ENCODE measurements at places on chromosomes 13 and 19. TPM values are rescaled to one million over a fixed set of nuclear protein-coding genes. Genes with fewer than 3 reads are reported as not detected.

DNA sequence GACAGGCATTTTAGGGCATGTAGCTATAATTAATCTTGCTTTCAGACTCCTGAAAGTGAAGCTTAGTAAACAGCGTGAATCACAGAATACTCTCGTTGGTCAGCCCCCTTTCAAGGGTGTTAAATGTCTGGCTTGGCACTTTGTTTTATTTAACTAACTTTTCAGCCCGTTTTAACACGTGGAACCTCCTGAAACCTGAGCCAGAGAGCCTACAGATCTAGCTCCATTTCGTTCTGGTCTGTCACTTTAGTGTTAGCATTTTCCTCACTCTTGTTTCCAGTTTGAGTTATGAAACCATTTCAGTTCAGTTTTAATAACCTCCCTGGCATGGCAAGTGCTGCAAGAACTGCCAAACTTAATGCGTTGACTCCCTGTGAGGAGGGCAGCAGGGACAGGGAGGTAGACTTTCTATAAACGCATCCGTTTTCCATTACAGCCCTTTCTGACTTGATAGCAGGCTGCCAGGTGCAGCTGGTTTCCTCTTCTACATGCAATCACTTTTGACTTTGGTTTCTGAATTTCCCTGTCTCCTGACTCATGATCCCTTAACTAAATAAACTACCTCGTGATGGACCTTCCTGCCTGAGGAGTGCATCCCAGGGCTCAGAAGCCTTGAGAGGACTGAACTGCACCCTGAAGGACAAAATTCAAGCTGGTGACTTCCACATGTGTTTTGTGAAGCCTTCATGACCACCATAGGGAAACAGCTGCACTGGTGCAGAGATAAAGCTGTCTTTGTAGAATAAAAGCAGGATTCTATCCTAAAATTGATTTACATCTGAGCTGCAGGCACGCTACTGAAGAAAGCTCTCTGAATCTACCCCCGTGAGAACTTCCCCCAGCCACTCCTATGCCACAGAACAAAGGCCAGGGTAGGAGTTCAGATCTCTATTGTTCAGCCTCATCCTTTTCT, 192.6 kb downstream of the DLEU7 start:
- no peaks in the 10 kb centered on the region for H3K27me3 ChIP-seq
- no peaks in the 10 kb centered on the region for H3K36me3 ChIP-seq

DNA sequence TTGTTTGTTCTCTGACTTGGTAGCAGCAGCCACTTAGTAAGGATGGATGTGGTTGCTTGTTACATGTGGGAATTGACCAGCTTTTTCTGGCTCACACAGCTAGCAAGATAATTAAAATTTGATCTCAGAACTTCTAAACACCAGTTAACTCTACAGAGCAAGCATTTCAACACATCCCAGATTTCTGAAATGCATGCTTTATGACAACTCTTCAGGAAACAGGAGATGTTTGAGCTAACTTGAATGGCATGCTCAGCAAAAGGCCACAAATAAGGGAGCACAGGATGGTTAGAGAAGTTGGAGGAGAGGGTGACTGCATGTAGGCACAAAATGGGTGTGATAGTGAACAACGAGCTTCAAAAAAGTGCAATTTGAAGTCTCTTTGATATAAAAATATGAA, 167.1 kb upstream of the SPRY2 start:
- DNase-seq, result no peak
- H3K36me3 ChIP-seq, result no peaks in the 10 kb centered on the region
- H3K4me3 ChIP-seq, result no peak overlapping the region
- H3K4me1 ChIP-seq, result no peaks in the 10 kb centered on the region

Gene KLK12
- not detected for total RNA-seq

DNA sequence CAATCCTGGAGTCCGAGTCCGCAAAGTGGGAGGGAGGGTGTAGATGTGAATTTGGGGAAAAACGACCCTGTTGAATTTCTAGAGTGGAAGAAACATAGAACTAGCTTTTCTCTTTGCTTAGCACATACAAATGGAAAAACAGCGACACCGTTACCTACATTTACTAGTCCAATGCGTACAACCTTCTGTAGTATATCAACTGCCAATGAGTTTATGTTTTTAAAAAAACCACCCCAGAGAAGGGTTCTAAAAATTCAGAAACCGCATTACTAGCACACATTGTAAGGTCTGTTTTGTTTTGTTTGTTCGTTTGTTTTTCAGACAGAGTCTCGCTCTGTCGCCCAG, 332 bp upstream of the SUPT20H start:
- H3K36me3 ChIP-seq, result no peaks in the 10 kb centered on the region
- no peak for DNase-seq
- H3K27me3 ChIP-seq, result no peaks in the 10 kb centered on the region
- peaks cover 8% of the 10 kb centered on the region for H3K4me1 ChIP-seq
- H3K4me3 ChIP-seq, result peak overlapping the region; percentile 94

- no peak overlapping the region for H3K4me3 ChIP-seq
- peaks cover 16% of the 10 kb centered on the region for H3K27me3 ChIP-seq
- no peak for DNase-seq
- H3K4me1 ChIP-seq, result no peaks in the 10 kb centered on the region
These were observed 22.6 kb upstream of the PPP5C start for GRCh38 chr19:46324277-46324676.

Gene ZNF560
- 2.4 TPM for total RNA-seq

Gene LENG1
- 5.0 TPM for total RNA-seq

Gene GJA3
- not detected for total RNA-seq

Gene KBTBD7
- 3.9 TPM for total RNA-seq
